Fibroblast of skin of abdomen (primary cell): ENCODE measurements at places on chromosomes 12 and 14.
A peak's percentile ranks its signal among the peaks of the same experiment; 100 is the strongest.

GRCh38 chr12:107127482-107128430, 34.4 kb upstream of the CRY1 start:
- no peak for DNase-seq

DNA sequence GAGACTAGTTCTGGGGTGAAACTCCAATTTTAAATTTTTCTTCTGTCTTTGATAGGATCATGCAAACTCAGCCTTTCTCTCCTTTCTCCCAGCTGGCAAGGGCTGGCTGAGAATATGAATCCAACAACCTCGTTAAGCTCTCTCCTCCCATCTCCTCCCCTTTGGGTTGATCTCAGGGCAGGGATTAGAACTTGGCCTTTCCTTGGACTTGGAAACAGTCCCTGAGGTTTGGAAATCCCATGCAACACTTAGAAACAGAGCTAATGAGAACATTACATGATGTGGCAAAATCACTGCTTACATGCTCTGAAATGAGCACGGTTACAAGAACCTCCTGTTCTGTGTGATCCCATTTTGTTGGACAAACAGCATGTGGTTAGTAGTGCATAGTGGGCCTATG, 31.6 kb downstream of the ACACB start:
- no peak for DNase-seq

DNA sequence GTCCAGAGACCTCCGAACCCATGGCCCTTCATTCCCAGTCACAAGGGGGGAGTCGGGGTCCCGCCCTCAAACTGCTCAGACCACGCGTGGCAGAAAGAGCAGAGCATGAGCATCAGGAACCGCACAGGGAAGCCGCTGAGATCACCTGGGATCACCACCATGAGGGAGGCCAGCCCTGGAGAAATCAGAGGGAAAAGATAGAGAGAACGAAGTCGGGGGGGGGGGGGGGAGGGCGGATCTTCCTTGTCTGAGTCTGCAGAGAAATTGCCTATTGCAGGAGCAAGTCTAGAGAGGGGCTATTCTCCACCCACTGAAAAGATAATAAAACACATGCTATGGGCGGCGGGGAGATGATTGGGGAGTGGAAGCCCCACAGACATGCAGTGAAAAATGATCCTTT, 884 bp upstream of the TMEM132C start:
- DNase-seq, result no peak

DNA sequence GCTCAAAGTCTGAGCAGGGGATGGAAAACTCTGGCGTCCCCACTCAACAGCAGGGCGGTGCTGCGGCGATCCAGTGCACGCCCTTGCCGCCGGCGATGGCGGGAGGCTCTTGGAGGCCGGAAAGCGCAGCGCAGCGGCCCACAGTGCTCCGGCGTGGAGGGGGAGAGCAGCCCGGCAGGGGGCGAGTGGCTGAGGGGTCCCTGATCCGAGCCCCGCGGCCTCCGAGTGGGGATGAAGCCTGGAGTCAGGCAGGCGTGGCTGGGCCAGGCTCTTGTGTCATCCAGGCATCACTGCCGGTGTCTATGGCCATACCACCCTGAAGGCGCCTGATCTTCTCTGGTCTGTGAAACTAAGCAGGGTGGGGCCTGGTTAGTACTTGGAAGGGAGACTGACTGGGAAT, 183.1 kb downstream of the ALG10 start:
- no peak for DNase-seq

GRCh38 chr12:95326445-95326844, 108.8 kb downstream of the VEZT start:
- DNase-seq, result peak; percentile 86

- DNase-seq, result peak; percentile 17
Observed at GRCh38 chr12:50720085-50720484, 43.8 kb upstream of the ATF1 start.

- no peak for DNase-seq
Observed at GRCh38 chr14:105844810-105845724, 318.7 kb downstream of the TMEM121 start.

GRCh38 chr14:94897082-94897481, 127.2 kb upstream of the GSC start:
- DNase-seq, result peak; percentile 79

DNA sequence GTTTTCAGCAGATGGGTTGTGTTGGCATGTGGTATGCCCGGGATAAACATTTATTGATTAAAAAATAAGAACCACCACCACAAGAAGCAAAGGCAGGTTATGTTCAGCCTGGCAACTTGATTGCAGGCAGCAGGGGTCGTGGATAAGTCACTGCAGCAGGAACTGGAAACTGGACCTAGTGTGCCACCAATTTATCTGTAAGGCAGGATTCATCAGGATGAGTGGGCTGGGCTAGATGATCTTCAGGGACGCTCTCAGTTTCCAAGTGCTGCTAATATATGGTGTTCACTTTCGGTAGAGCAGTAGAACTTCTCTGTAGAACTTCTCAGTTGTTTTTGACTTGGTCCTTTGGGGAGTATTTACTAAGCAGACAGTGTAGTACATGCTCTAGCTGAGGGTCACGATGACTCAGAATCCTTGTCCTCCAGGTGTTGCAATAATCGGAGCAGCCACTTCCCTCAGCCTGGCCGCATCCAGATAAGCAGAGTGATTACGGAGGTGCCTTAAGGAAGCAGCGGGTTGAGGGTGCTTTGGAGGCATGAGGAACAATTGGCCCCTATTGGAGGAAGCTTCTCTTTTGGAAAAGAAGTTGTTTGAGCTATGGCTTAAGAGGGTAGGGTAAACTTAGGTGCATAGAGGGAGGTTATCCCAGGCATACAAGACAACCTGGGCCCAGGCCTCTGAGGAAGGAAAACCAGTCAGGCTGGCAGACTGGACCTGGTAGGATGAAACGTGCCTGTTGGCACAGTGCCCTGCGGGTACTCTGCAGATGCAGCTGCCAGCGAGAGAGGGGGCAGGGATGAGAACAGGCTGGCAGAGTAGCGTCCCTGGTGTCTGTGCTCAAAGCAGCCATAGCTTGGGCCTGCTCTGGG, 104.0 kb downstream of the GPR135 start:
- peak; percentile 48 for DNase-seq
